ENCODE measurements at places on chromosomes 11 and 22.
A peak's percentile ranks its signal among the peaks of the same experiment; 100 is the strongest.

- DNase-seq = no peak
These were observed 491.8 kb downstream of the ETS1 start for GRCh38 chr11:128095466-128095981.

GRCh38 chr11:71537537-71537936, 288 bp upstream of the KRTAP5-8 start:
- DNase-seq = no peak

DNA sequence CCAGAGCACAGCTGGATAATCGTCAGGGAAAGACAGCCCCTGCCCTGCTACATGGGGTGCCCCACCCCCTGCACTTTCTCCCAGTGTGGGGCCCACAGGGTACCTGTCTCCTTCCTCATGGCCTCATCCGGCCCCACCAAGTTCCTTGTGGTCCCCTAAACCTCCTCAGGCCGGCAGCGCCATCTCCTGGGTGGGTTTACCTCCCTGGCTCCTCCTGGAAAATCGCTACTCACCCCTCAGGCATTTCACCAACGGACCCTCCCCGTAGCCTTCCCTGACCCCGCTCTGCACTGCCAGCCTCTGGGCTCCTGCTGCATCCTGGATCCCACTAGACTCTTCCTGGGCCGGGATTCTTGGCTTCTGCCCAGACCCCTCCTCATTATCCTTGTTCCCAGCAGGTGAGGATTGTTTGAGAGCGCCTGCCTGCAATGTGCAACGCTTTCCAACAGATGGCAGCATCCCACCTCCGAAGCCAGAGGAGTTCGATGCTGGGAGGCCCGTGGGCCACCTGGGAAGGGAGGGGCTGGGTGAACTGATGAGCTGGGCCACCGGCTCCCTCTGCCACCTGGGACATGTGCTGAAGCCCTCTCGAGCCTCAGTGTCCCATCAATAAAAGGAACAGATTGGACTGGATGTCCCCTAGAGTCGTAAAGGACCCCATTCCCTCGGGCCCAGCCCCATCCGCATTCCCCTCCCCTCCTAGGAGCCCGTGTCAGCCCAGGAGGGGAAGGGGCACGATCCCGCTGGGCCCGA, 44.2 kb upstream of the TTLL12 start:
- DNase-seq = peak; percentile 75

- no peak for DNase-seq
These were observed 66.7 kb upstream of the CLTCL1 start for GRCh38 chr22:19358195-19358594.

GRCh38 chr11:2708151-2708581, 8.4 kb upstream of the KCNQ1OT1 start:
- DNase-seq = no peak

GRCh38 chr11:34812905-34813576, 103.1 kb downstream of the APIP start:
- no peak for DNase-seq

DNA sequence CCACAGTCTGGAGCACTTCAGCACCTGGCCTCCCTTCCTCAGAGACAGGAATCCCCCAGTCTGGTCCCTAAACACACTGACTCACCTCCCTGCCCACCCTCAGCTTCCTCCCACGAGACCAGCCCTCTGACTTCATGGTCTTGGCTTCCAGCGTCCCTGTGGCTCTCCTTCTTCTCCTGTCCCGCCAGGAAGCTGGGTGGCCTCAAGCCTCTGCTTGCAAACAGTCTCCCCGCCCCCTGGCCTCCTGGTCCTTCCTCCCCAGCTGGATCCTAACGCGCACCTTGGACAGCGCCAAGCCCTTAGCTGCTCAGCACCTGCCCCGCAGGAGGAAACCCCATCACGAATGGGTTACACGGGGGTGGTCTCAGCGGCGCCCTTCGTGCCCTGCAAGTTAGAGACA, 4.5 kb downstream of the NCF4 start:
- DNase-seq = no peak

DNA sequence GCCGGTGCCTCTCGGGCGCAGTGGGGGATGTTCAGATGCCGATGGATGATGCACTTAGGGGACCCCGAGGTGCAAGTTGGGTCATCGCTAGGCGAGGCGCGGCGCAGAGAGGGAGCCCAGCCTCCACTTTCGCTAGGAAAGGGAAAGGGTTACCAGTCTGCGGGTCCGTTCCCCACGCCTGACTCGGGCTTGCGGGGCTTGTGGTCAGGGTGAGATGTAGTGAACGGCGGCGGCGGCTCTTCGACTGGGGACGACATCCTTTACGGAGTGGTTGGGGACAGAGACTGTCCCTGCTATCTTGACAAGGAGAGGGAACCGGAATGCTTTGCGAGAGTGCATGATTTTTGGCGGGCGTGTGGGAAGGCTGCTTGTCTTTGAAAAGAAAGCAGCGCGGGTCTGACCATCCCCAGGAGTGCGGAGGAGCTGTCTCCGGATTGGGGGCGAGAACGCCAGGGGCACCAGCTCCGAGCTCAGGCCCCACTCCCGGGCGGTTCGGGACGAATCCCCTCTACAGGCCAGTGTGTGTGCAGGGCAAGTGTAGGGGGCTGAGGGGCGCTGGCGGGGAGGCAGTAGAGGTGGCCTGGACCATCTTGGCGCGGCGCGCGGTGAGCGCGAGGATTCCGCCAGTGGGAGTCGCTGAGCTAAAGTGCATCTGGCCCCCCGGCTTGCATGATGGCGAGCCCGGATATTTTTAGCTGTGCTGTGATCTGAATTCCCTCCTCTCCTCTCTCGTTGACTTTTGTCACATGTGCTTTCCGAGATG, 1.1 kb downstream of the FAT3 start:
- no peak for DNase-seq

DNA sequence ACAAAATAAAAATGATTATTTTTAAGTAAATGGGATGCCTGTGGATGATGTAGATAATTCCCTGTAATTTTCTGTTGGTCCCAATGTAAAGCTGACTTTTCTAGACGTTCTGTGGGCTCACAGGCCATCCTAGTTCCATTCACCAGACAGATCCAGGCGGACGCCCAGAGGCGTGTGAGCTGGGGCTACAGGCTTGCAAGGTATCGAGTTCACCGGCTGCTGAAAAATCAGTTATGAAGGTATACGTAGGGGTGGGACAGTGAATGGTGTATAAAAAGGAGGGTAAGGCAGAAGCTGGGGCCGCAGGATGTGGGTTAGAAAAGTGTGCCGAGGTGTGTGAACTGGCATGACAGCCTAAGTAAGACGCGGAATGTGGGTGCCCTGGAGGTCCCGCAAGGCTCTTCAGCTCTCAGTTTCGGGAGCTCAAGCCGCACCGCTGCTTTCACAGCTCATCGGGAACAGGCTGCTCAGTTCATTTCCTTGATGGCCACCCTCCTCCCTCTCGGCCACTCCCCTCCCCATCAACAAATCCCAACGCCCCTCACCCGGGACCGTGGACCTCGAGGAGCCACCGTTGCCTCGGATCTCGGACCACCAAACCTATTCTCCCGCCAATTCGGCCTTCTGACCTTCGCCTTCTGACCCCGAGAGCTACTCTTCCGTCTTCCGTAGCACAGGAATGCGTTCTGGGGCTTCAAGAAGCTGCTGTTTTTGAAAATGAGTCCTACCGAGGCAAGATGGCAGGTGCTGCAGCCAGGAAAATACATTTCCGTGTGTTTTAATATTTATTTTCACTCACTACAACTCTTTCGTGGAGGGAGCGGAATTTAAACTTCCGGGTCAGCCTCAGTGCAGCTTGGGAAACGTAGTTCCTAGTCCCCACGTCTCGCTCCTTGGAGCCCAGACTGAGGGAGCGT, at the start of gene XNDC1N:
TSS of gene XNDC1N (minus strand) at position 775 of the 917 bp plus-strand sequence. CDS start 5,241 bp downstream, outside the sequence.
- DNase-seq = peak; percentile 85

DNA sequence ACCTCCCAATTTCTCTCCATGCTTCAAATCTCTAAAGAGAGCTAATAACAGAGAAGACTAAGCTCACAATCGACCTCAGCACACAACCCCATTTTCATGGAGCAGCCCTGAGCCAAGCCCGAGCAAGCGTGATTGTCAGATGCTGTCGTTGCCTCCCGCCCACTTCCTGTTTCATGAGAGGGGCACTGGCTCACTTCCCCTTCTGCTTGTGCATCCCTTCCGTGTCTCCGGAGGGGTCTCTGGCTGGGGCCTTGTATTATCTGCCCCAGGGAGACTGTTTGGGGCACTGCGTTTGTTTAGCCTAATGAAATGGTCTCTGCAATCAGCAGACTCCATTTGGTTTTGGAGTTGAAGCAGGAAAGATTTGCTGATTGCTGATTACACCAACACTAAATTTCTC, 181.3 kb upstream of the SEZ6L start:
- peak; percentile 8 for DNase-seq

- DNase-seq = no peak
These were observed 21.3 kb downstream of the SGSM1 start for GRCh38 chr22:24827296-24827695.

GRCh38 chr11:69654001-69654659, 13.2 kb downstream of the CCND1 start:
- DNase-seq = no peak

- peak; percentile 71 for DNase-seq
These were observed 99.9 kb upstream of the FGF3 start for GRCh38 chr11:69918938-69919650.

GRCh38 chr22:20035375-20036083, 14.6 kb downstream of the TANGO2 start:
- no peak for DNase-seq

DNA sequence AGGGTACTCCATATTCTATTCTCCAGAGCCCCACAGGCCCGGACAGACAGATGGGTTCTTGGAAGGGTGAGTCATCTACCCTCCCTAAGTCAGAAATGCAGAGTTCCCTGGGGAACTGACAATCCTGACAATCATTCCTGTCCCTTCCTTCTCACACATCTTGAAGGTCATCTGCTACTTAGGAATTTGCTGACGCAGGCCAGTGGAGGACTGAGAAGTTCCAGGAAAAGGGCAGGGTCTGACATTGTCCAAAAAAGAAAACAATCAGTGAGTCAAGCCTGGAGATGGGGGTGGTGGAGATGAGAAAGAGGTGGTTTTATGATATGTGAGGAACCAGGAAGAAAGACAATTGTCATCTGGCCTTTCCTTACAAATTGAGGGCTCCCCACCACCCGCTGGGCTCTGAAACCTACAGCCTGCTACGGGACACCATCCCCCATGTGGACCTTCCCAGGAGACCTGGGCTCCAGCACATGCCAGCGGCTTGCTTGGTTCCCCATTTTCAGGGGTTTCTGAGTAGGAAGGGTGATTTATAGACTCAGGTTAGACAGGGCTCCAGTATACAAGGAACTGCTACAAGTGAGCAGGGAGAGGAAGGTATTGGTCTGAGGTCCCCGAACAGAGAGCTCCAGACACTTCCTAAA, 12.9 kb downstream of the CD59 start:
- peak; percentile 25 for DNase-seq

- DNase-seq = no peak
These were observed 643.8 kb upstream of the TENM4 start for GRCh38 chr11:80084608-80085007.

DNA sequence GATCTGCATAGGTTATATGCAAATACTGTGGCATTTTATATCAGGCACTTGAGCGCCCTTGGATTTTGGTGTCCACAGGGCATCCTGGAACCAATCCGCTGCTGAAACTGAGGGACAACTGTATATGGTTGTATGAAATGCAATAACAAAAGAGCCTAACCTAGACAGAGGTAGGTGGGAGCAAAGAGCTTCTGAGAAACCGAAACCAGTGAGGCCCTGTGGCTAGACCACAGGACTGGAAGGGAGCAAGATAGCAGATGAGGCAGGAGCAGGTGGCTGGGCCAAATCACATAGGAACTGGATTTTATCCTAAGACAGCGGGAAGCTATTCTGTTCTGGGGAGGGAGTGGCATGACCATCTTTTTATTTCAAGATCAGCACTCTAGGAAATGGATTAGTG, 30.1 kb downstream of the RCN1 start:
- DNase-seq = no peak

- DNase-seq = no peak
These were observed 45.3 kb downstream of the USP35 start for GRCh38 chr11:78234006-78234405.

GRCh38 chr22:24435861-24436371, 8.5 kb downstream of the ADORA2A start:
- DNase-seq = no peak

GRCh38 chr11:35714882-35715627, 52.5 kb downstream of the TRIM44 start:
- peak; percentile 60 for DNase-seq
